ENCODE measurements at places on chromosomes 12 and 14.

- DNase-seq = peak; percentile 55
These were observed 17.4 kb upstream of the COL2A1 start for GRCh38 chr12:48021485-48022179.

- DNase-seq = no peak
These were observed 3.6 kb downstream of the SLC4A8 start for GRCh38 chr12:51428256-51428655.

GRCh38 chr12:6603095-6603567 lies 4.0 kb downstream of the CHD4 start:
- peak; percentile 58 for DNase-seq

- DNase-seq = no peak
These were observed 11.0 kb downstream of the PTGER2 start for GRCh38 chr14:52325126-52325525.

- no peak for DNase-seq
These were observed 3.7 kb upstream of the KLRC1 start for GRCh38 chr12:10456856-10457255.

DNA sequence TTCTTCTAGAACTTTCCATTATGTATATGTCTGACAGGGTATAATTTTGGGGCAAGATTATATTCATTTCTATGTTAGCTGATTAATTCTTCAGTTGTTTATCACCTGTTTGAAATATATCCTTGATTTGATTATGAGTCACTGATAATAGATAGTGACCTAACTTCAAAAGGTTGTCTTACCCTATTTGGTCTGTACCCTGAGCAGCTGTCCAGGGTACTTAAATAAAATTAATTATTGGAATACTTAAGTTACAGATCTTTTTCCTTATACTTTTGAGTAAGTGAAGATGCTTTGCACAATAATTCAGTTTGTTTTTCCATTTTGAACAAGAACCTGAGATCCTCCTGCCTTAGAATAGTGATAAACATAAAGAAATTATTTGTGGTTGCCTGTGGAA lies 13.2 kb upstream of the NPAS3 start:
- DNase-seq = no peak

- no peak for DNase-seq
These were observed 1.3 kb upstream of the DAAM1 start for GRCh38 chr14:59187118-59187517.

DNA sequence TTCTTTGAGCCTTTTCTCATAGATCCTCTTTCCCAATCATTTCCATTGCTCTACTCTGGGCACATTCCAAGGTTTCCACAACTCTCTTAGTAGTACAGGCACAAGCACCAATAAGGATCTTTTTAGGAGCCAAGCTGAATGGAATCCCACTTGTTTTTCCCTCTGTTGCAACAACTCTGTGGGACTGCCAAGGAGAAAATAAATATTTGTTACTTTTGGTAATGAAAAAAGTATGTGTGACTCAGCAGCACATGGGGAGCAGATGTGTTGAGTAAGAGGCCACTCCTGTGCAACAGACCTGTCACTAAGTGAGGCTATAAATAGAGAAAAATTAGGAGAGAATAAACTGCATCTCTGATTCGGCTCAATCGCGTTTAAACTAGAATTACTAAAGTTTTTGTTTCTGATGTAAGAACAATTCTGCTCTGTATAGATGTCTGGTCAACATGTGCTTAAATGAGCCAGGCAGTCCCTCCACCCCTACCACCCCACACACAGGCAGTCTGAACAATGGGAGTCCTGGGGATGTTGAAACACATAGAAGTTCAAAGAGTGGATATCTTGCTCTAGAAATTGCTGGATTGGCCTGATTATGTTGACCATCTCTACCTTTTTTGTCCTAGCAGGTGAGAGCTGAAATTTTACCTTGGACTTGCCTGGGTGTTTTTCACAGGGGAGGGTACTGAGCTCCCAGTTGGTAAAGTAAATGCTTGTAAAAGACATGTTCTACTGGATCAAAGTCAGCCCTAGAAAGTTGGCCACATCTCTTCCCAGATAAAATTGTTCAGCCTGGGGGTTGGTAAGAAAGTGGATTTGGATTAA lies 244.3 kb upstream of the NOVA1 start:
- DNase-seq = peak; percentile 26

- peak; percentile 79 for DNase-seq
These were observed 180.8 kb downstream of the C12orf50 start for GRCh38 chr12:87848248-87848868.

DNA sequence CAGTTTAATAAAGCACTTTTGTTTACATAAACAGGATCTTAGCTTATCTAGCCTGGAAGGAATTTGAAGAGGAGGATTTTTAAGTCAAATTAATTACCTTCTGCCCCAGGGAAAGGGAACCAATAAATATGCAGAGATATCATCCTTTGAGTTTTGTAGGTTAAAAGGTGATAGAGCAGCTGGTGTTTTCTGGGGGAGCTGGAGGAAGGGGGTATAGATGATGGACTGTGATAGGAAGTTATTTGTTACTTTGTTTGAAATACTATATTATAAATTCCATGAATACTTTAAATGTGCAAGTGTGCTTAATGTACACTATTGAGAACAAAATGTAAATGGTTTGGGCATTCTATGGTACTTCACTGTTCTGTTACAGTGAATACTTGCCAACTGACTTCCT lies 55.2 kb downstream of the NPAS3 start:
- DNase-seq = no peak

- no peak for DNase-seq
These were observed 131.1 kb downstream of the ETV6 start for GRCh38 chr12:11780521-11781101.

GRCh38 chr12:109762071-109762672 lies 48.5 kb downstream of the FAM222A start:
- peak; percentile 25 for DNase-seq

Measured in stomach (tissue), 19 donors.